HuH-7.5 (cell line): ENCODE measurements at places on chromosomes 13 and 19.

DNA sequence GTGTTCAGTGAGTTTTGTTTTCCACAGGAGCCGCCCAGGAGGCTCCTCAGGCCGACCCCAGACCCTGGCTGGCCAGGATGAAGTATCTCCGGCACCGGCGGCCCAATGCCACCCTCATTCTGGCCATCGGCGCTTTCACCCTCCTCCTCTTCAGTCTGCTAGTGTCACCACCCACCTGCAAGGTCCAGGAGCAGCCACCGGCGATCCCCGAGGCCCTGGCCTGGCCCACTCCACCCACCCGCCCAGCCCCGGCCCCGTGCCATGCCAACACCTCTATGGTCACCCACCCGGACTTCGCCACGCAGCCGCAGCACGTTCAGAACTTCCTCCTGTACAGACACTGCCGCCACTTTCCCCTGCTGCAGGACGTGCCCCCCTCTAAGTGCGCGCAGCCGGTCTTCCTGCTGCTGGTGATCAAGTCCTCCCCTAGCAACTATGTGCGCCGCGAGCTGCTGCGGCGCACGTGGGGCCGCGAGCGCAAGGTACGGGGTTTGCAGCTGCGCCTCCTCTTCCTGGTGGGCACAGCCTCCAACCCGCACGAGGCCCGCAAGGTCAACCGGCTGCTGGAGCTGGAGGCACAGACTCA, 12.9 kb downstream of the B3GNT3 start:
- DNase-seq, result no peak

DNA sequence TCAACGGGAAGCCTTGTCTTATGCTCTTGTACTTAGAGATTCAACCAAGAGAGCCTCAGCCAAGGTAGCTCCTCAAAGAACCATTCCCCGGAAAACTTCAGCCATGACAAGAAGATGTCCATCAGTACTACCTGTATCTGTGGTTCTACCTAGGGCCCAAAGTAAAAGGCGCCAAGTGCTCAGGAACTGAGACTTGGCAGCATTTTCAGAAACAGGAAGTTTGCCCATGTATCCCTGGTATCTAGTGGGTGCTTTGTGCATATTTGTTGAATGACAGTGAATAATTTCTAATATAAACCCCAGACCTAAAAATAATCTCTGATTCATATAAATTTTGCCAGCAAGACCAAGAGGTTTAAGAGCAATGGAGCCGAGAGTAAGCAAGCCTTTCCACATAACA, 7.2 kb downstream of the FAM216B start:
- no peak for DNase-seq

GRCh38 chr13:112474869-112475268, 98.7 kb downstream of the SPACA7 start:
- DNase-seq, result no peak

DNA sequence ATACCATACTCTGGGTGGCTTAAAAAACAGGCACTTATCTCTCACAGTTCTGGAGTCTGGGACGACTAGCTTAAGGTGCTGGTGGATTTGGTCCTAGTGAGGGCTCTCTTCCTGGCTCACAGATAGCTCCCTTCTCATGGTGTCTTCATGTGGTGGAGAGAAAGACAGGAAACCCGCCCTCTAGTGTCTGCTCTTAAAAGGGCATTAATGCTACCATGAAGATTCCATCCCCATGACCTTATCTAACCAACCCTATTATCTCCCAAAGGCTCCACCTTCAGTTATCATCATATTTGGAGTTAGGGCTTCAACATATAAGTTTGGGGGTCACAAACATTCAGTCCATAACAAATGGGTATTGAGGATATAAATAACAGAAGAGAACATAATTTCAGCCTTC, 139.4 kb downstream of the HS6ST3 start:
- no peak for DNase-seq

DNA sequence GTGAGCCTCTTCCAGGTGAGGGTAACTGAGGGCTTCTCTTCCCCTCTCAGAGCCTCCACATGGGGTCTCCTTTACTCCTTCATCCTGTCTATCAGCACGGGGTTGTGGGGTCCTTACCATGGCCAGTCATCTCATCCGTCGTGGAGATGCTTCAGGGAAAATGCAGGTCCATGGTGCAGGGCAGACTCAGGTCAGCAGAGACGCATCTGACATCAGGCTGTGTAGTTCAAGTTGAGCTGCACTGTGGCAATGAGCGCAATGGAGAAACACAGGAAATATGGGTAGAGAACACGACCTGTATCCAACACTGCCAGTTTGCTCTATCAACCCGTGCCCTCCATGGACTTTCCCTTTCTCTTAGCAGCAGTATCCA, 13.9 kb downstream of the LILRA5 start:
- DNase-seq, result no peak

GRCh38 chr19:6091771-6092291, 18.5 kb downstream of the RFX2 start:
- DNase-seq, result no peak

- DNase-seq, result no peak
These were observed 14.0 kb downstream of the GRAMD1A start for GRCh38 chr19:35013820-35014754.

- DNase-seq, result no peak
These were observed 934.9 kb downstream of the SLITRK6 start for GRCh38 chr13:84864341-84864740.

GRCh38 chr13:99125326-99125915, 75.2 kb upstream of the UBAC2 start:
- no peak for DNase-seq

- DNase-seq, result no peak
These were observed 3.3 kb downstream of the MLLT1 start for GRCh38 chr19:6276447-6276846.

DNA sequence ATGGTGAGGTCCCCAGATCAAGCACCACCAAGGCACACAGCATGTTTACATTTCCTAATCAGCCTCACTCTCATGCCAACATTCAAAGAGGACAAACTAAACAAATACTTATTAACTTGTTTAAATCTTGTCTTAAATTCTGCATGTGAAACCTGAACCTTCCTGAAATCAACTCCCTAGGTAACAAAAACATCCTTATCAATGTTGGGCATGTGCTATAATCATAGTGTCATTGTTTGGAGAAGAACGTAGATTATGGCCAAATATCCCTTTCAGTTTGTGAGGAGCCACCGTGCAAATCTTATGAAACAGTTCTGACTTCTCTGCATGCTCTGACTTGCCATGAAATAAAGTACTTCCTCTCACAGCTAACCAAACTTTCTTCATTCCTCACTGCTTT, 123.8 kb downstream of the NDFIP2 start:
- DNase-seq, result no peak

GRCh38 chr19:56671613-56671994, at the start of gene ZNF835:
Gene ZNF835 (minus strand): TSS chr19:56671757. CDS start chr19:56665198, 6,559 bp downstream.
- no peak for DNase-seq

DNA sequence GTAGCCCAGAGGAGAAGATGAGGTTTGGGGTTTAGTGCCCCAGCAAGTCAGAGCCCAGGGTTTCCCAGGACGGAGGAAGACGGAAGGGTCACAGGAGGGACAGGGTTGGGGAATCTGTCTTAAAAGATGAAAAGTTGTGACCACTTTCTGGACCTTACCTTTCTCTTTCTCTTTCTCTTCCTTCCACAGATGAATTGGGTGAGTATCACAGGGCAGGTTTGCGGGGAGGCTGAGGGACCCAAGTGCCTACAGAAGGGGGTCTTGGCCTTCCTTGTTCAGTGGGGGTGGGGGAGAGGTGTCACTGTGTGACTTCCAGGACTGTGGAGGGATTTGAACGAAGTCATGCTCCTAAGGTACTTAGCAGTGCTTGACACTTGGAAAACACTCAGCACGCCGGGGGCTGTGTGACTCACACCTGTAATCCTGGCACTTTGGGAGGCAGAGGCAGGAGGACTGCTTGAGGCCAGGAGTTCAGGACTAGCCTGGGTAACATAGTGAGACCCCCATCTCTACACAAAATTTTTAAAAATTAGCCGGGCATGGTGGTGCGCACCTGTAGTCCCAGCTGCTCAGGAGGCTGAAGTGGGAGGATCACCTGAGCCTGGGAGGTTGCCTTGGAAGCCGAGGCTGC, 8.5 kb downstream of the RELB start:
- DNase-seq, result no peak

- no peak for DNase-seq
These were observed 16.9 kb downstream of the DPY19L3 start for GRCh38 chr19:32422435-32422834.
